ENCODE measurements at places on chromosomes 5 and 9.

DNA sequence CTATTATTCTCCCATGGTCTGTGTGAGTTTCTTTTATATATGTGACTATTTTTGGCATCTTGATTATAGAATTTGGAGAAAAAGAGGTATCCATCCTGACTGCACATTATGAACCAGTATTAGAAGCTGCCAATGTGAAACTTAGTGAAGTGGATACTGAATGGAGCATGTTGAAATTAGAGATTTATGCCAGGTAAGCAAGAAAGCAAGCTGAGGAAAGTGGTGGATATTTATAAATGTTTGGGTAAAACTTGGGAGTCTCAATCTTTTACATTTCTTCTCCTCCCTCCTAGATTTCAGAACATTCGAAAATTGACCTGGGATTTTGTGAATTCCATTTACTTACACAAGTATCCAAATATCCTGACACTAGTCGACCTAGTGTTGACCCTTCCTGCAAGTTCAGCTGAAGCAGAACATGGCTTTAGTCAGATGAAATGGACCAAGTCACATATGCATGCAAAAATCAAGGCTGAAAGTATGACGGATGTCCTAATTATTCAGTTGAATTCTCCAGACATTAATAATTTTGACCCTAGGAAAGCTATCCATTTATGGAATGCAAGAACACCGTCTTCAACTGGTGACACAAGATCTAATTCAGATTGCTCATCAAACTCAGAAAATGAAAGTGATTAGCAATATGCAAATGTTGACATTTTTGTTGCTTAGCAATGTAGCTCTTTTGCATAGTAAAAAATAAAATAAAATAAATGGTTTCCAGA is 66.8 kb upstream of the IL7R start:
- no peak for DNase-seq

DNA sequence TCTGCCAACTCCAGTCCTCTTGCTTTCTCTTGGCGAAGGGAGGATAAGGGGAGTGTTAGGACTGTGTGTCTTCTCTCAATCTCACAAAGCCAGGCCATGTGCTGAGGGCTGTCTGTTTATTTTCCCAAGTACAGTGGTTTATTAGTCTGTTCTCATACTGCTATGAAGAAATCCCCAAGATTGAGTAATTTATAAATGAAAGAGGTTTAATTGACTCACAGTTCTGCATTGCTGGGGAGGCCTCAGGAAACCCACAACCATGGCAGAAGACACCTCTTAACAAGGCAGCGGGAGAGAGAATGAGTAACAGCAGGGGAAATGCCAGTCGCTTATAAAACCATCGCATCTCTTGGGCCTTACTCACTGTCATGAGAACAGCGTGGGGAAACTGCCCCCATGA is 36.2 kb upstream of the CKS2 start:
- no peak for DNase-seq

- no peak for DNase-seq
Measured at GRCh38 chr9:126472198-126472947, 141.4 kb upstream of the LMX1B start.

DNA sequence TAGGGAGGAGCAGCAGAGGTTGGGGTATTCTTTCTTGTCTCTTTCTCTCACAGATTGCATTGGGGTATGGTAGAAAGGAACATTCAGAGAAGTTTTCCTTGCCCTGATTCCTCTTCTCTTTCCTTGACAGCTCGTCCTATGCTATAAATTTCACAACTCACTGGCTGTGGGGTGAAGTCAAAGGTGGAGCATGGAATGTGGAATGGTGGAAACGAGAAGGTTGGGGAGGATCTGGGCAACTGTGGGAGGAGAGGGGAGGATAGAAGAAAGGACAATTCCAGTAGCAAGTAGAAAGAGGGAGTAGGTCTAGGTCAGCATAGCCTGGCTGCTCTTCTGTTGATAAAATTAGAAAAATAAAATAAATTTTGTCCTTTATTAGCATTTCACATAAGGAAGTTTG is 39.0 kb upstream of the POC5 start:
- no peak for DNase-seq

DNA sequence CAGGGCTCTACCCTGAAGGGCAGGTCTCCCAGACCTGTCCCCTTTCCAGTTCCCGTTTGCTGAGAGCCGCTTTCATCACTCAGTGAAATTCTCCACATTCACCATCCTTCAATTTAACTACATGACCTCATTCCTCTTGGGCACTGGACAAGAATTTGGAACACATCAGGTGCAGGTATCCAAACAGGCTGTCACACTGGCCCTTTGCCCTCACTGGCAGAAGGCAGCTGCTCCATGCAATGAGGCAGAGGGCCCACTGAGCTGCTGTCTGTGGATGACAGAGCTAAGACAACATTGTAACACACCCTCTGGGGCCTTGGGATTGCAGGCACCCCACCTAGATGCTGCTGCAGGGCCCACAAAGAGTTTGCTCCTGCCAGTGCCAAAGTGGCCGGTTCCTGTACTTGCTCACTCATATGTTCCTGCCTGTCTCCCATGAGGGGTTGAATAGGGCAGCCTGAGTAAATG is 55.1 kb downstream of the ACTL7B start:
- DNase-seq: no peak

- no peak for DNase-seq
Measured at GRCh38 chr5:6482735-6483134, 34.1 kb downstream of the UBE2QL1 start.

GRCh38 chr9:134938346-134939079 is 20.8 kb upstream of the FCN1 start:
- no peak for DNase-seq

DNA sequence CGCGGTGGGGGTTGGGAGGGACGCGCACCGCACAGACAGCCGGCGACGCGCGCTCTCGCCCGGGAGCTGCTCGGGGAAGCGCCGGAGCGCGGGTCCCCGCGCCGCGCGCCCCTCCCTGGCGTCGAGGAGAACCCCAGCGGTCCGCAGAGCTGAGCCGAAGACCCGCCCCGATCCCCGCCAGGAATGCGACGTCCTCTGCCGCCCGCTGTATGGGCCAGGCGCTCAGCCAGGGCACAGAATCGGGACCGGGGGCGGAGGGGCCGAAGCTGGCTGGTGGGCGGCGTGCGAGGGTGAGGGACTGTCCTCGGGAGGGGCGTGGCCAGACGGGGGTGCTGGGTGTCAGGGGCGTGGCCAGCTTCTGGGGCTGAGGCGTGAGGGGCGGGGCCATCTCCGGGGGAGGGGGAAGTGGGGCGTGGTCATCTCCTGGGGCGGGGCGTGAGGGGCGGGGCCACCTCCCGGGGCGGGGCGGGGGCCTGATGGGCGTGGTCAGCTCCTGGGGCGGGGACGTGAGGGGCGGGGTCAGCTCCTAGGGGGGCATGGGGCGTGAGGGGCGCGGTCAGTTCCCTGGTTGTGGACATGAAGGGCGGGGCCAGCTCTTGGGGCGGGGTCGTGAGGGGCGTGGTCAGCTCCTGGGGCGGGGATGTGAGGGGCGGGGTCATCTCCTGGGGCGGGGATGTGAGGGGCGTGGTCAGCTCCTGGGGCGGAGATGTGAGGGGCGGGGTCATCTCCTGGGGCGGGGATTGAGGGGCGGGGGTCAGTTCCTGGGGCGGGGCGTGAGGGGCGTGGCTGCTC is 965 bp downstream of the PTGDS start:
- peak; percentile 94 for DNase-seq

- no peak for DNase-seq
Measured at GRCh38 chr5:180287404-180287803, 4.5 kb downstream of the MAPK9 start.

DNA sequence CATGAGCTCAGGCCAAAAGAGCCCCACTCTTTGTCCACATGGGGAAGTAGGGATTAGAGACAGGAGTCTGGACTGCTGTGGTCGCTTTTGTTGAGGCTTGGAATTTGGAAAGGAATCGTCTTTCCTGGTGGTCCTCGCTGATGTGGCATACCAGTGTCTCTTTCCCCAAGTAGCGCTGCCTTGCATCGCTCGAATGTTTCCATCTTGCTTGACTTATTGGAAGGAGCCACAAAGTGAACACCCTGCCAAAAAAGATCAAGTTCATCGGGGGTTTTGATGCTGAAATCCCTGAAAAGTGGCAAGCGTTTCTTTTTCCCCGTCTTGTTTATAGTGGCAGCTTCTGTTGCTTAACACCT is 161.3 kb downstream of the MACROH2A1 start:
- no peak for DNase-seq

DNA sequence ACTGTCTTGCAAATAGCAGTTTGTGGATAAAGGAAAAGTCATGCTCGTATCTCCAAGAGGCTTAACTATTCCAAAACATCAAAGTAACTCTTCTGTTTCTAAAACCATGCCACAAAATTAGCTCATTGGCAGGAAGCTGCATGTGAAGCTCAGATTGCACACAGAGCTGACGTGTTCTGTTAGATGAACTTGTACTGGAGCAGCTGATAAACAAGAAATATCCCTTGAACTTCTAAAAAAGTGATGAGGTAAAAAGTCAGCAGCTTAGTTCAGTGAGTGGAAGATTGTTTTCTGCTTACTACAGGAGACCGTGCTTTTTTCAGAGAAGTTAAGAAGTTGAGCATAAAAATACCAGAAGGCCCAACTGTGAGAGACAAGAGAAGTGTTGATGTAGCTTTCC is 113.2 kb downstream of the SLC12A2 start:
- no peak for DNase-seq
